ENCODE measurements at places on chromosomes 2 and 18.

GRCh38 chr18:10122988-10123950 lies 209.5 kb downstream of the VAPA start:
- no peak for DNase-seq

DNA sequence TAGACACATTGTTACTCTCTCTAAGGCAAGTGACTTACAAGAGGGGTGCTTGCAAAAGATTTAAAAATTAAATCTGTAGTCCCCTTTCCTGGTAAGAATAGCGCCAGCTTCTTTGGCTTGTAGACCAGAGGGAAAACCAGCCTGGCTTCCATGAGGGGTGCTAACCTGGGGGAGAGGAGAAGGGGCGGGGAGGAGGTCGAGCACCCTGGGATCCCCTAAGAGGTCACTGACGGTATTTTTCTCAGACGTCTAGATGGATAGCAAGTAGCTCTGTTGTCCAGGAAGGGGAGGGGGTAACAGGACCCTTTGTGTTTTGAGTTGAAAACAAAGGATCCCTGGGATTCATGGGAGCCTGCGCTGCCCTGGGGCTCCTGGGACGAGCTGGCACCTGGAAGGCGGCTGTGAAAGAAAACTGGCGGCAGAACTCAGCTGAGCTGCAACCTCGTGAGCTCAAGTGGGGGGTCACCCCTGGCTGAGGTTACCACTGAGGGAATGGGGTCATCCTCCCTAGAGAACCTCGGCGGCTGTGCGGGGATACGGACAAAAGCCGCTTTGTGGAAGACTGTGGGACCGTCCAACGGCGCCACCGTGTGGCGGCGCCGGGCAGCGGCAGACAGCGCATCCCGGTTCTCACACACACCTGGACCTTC lies 37.8 kb upstream of the MRPL19 start:
- peak; percentile 35 for DNase-seq

- DNase-seq, result no peak
Measured at GRCh38 chr2:45836316-45836715, 184.8 kb downstream of the PRKCE start.

- DNase-seq, result no peak
Measured at GRCh38 chr2:143529118-143529720, 400.0 kb downstream of the ARHGAP15 start.

DNA sequence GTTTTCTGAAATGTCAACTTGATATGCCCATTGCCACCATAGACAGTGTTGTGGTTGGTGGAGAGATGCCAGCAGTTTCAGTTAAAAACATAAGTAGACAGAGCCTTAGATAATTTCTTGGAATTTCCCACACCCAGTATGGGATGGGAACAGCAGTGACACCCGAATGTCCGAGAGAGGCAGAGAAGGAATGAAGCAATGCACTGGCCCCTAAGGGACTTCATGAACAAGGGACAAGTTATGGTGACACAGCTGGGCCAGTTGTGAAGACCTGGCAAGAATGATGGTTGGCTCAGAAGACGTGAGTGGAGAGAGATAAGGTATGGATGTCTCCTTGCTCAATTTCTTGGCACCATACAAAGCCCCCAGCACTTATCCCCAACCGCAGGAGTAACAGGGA lies 165.2 kb upstream of the APCDD1 start:
- DNase-seq, result no peak

DNA sequence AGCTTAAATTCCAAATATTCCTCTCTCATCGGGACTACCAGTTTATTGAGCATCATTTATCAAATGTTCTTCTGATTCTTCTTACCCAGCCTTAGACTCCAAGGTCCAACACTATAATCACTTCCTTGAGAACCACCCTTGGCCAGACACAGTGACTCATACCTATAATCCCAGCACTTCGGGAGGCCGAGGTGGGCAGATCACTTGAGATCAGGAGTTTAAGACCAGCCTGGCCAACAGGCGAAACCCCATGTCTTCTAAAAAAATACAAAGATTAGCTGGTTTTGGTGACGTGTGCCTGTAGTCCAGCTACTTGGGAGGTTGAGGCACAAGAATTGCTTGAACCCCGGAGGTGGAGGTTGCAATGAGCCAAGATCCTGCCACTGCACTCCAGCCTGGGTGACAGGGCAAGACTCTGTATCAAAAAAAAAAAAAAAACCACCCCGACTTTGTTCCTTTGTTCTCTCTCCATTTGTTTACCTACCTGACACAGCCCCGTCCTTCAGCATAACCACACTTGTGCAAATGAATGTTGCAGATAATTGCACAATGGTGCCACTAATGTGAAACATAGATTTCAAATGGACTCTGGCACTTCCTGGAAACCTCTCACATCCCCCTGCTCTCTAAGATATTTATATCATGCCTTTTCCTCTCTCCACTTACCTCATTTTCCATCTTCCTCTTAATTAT lies 38.9 kb upstream of the LPIN2 start:
- DNase-seq, result no peak

DNA sequence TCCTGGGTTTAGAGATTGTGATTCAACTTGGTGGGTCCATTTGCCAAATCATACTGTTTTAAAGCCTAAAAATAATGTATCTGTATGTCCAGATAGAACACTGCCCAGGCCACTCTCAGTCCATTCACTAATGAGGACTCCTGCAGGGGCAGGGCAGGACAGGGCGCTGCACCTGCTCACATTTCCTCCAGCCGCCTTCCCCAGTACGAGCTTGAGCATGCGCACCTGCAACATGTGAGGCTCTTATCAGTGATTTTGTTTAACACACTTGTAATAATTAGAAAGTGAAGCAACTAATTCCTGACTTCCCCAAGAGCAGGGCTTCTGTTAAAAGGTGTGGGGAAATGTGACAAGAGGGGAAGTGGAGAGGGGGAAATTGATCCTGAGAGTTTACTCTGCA lies 89.7 kb downstream of the AFF3 start:
- no peak for DNase-seq

GRCh38 chr2:177241711-177242120 lies 22.8 kb downstream of the NFE2L2 start:
- no peak for DNase-seq

- DNase-seq, result no peak
Measured at GRCh38 chr18:31791817-31792579, 31.3 kb upstream of the SLC25A52 start.

DNA sequence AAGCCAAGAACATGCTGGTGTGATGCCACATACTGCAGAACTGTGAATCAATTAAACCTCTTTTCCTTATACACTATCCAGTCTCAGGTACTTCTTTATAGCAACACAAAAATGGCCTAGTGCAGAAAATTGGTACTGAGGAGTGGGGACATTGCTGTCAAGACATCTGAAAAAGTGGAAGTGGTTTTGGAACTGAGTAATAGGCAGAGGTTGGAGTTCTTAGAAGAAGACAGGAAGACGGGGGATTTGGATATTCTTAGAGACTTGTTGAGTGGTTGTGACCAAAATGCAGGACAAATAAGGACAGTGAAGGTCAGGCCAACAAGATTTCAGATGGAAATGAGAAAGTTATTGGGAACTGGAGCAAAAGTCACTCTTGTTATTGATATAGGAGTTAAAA lies 31.3 kb upstream of the CDH2 start:
- no peak for DNase-seq

- no peak for DNase-seq
Measured at GRCh38 chr18:71442731-71443141, 1101.4 kb downstream of the CBLN2 start.

- DNase-seq, result no peak
Measured at GRCh38 chr18:36427831-36428230, 130.3 kb downstream of the FHOD3 start.

- no peak for DNase-seq
Measured at GRCh38 chr2:162198239-162198638, 45.0 kb downstream of the FAP start.

GRCh38 chr2:238220892-238221521 lies 17.5 kb upstream of the ILKAP start:
- DNase-seq, result no peak

DNA sequence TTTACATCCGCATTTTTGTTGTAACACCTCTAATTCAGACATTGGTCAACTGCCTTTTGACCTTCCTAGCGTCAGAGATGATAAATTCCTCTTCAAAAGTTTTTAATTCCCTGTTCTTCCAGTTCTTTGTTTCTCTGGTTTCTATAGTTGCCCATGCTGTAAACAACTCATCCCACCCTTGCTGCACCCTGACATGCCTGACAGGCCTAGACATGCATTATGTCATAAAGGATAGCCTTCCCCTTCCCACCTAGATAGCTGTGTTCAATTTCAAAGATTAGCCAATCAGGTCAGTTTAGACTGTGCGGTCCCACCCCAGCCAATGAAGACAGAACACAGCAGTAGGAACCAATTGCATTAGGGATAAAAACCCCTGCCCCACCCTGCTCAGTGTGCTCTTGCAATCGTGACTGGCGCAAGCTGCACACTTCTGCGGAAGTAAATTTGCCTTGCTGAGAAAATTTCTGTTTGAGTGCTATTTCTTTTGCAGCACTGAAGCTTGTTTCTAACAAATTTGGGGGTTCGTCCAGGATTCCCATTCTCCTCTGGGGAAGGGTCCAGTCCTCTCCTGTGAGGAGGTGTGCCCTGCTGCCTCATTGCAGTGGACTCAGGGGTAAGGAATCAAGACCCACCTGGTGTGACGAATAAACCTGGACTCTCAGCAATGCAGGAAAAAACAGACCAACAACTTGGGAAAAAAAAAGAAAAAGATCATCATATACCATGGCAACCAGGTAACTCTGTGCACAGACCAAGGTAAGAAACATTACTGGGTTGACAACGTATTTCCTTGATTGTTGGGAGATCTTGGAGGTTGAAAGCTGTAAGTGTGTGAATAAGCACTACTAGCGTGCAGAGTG lies 9.1 kb upstream of the SAP130 start:
- no peak for DNase-seq

DNA sequence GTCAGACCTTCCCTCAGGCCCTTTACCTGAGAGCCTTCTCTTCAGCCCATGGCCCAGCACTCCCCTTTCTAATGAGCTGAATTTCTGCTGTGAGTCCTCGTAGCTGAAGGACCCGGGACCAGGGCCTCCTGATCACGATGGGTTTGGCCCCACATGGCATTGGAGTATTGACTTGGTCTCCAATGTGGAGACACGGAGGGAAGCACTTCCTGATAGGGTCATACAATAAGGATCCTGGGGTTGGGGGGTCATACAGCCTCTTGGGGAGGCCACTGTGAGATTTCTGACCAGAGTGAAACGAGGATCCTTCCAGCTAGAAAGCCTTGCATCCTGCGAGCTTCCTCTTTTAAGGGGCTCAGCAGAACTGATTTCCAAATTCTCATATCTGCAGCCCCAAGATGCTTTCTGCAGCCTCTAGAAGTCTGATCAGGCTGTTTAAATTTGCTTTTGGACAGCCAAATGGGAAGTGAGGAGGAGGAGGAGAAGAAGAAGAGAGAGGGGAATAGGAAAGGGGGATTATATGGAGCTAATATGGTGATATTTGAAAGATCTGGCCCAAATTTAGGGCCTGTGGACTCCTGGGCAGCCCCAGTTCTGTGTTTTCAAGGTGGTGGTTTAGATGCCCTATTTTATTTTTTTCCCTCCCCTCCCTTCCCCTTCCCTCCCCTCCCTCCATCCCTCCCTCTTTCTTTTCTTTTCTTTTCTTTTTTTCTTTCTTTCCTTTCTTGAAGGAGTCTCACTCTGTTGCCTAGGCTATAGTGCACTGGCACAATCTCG lies 38.9 kb downstream of the RHOB start:
- DNase-seq, result no peak

GRCh38 chr2:198852248-198852647 lies 605.5 kb downstream of the SATB2 start:
- no peak for DNase-seq

DNA sequence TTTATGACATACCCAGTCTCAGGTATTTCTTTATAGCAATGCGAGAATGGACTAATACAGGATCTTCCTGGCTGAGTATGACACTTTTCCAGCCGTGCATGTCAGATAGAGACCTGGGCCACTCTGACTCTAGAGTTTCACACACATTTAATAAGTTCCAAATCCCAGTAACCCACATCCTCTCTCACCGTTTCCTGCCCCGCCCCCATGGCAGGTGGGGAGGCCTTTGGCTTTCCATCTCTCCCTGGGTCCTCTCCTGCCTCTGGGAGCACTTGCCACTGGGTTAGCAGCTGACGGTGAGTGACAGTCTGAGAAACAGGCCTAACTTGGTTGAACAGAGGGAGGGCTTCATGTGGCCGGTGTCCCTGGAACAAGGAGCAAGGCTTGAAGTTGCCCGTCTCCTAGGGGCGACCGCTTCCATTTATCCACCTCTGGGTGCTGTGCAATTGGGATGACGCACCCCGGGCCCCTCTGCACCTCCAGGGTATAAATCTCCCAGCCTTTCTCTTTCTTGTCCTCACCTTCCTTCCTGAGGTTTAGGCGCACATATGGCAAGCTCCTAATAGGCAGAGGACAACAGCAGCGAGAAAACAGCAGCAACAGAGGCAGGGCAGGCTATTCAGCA lies 152.7 kb upstream of the HDAC4 start:
- DNase-seq, result no peak

- no peak for DNase-seq
Measured at GRCh38 chr2:164260506-164260905, 360.8 kb downstream of the GRB14 start.

DNA sequence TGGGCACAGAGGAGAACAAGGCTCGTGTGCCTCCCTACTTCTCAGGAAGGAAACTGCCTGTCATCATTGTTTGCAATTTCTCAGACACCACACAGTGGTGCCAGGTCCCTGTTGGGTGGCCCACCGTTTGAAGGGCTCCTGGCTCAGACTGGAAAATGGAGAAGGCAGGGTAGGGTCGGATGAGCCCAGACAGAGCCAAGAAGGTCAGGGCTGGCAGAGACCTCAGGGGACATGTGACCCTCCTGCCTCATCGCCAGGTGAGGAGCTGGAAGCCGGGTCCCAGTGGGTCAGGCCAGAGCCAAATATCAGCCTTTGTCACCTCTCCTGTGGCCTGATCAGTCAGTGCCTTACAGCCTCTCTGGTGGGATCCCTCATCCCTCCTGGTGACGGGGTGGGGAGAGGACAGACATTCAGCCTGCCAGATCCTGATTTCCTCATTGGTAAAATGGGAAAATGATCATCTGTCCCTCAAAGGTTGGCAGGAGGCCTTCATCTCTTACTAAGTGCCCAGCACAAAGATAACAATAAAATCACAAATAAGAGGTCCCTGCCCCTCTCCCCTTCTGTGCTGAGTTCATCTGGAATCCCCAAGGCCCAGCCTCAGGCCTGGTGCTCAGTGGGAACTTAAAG lies 117.6 kb downstream of the CAPN13 start:
- no peak for DNase-seq

DNA sequence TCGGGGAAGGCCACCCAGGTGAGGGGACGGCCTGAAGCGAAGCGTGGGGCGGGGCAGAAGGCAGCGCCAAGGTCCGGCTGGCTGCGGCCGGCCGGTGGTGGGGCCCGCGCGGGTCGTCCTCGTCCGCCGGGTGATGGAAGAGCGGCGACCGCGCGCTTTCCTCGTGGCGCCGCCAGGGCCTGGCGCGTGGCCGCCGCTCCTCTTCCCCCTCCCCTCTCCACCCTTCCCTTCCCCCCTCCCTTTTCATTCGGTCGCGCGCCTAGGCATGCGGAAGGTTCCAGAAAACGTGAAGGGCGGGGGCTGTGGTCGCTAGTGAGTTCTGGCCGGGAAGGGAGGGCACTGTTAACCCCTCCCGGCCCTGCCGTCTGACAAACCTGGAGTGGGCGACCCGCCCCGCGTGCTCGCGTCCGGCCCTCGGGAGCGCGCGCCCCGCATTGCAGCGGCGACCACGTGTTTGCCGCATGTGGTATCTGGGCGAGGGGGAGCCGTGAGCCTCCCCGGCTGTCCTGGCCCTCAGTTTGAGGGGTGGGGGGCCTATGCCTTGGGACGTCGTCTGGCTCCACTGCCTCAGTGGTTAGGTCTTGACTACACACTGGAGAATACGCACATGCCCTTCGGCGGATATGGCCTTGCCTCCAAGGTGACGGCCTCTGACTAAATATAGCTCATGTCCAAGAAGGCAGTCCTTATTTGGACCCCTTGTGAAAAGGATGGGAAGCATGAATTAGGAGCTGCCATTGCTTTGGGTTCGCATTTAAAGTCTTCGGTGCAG lies 579 bp downstream of the MAT2A start:
- DNase-seq, result peak; percentile 68
